Activated CD4-positive, CD25-positive, alpha-beta regulatory T cell treated with anti-CD3 and anti-CD28 coated beads, Interleukin-2, amount 50 U/mL, for 72 hours (primary cell): ENCODE measurements at places on chromosomes 2 and 18.

DNA sequence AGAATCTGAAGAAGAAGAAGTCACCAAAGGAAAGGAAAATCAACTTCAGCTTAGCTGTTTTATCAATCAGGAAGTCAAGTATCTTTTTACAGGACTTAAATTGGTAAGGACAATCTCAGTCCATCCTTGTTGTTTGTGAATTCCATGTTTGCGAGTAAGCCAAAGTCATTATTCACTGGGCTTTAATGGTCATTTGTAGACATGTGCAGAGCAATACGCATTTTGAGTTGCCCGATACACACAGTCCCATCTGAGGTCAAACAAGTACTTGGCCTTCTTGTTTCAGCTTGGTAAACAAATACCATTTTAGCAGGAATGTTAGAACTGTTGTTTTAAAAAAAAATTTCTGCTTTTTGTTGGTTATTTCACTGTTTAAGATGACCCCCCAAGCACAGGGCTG lies 40.9 kb downstream of the USP14 start:
- no peak for DNase-seq

GRCh38 chr2:71599646-71600236 lies 146.4 kb downstream of the DYSF start:
- DNase-seq, result no peak

DNA sequence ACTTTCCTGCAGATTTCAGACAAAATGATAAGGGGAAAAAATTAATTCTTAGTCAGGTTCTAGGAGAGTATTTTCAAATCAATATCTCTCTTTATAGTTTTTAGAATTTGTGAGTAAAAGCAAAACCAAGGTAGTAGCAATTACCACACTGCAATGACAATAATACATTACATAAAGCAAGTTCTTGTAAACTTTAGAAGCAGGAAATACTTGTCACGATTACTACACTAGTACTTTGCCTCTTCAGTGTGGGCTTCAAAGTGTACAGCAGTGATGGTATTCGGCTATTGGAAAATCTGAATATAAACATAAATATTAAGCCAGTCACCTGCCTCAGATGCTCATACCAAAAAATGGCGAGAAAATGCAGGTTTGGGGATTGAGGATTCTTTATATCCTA lies 81.0 kb downstream of the ALPK2 start:
- no peak for DNase-seq

GRCh38 chr18:67525328-67526099 lies 9.0 kb upstream of the DSEL start:
- DNase-seq, result no peak

DNA sequence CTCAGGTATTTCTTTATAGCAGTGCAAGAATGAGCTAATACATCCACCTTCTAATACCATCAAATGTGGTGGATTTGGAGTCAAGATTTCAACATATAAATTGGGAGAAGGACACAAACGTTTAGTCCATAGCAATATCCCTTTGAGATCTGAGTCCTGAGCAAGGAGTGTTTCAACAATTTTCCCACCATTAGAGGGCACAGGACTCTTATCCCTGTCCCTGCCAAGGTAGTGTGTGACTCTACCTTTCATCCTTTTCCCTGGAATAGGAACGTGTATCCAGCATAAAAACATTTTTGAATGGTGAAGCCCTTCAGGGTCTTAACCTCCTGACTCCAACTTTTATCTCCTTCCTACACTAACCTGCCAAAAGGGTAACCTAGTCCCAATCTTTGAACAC lies 181.3 kb upstream of the SRD5A2 start:
- DNase-seq, result no peak

GRCh38 chr2:53445383-53446070 lies 322.1 kb upstream of the CHAC2 start:
- no peak for DNase-seq

DNA sequence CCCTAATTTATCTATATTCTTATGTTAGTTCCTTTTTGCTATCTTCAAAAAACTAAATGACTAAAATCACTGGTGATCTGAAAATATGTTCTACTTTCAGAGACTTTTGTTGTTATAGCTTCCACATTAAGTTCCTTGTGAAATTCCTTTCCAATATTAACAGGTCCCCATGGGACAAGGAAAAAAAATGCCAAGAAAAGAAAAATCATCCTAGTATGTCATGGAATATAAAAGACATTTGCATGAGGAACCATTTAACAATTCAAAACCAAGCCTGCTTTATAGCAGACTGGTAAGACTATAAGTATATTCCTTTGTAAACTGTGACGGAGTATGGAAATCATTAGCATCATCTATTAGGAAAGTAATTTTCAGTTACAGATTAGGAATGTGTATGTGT lies 48.1 kb downstream of the COBLL1 start:
- DNase-seq, result no peak

GRCh38 chr2:198097630-198098029 lies 293.2 kb downstream of the PLCL1 start:
- no peak for DNase-seq

GRCh38 chr2:85926931-85927661 lies 38.3 kb upstream of the ST3GAL5 start:
- no peak for DNase-seq
